ENCODE measurements at places on chromosomes 12 and 14. TPM values are rescaled to one million over a fixed set of nuclear protein-coding genes. Genes with fewer than 3 reads are reported as not detected.

The ZBTB39 gene
- total RNA-seq, result 24.5 TPM

The TAS2R20 gene
- 0.54 TPM for total RNA-seq

The KRT3 gene
- not detected for total RNA-seq

The TMEM132C gene
- 0.59 TPM for total RNA-seq

GRCh38 chr14:30159374-30159773 lies 231.7 kb upstream of the PRKD1 start:
- no peak for DNase-seq
- no peaks in the 10 kb centered on the region for H3K27me3 ChIP-seq
- no peak overlapping the region for H3K4me3 ChIP-seq
- no peaks in the 10 kb centered on the region for H3K36me3 ChIP-seq
- no peaks in the 10 kb centered on the region for H3K4me1 ChIP-seq
- no peak overlapping the region for H3K27ac ChIP-seq

GRCh38 chr12:55716582-55716957 lies 724 bp downstream of the BLOC1S1 start:
- peak overlapping the region; percentile 60 for H3K27ac ChIP-seq
- no peaks in the 10 kb centered on the region for H3K27me3 ChIP-seq
- no peak for DNase-seq
- peaks cover 27% of the 10 kb centered on the region for H3K4me1 ChIP-seq
- peak overlapping the region; percentile 95 for H3K4me3 ChIP-seq

DNA sequence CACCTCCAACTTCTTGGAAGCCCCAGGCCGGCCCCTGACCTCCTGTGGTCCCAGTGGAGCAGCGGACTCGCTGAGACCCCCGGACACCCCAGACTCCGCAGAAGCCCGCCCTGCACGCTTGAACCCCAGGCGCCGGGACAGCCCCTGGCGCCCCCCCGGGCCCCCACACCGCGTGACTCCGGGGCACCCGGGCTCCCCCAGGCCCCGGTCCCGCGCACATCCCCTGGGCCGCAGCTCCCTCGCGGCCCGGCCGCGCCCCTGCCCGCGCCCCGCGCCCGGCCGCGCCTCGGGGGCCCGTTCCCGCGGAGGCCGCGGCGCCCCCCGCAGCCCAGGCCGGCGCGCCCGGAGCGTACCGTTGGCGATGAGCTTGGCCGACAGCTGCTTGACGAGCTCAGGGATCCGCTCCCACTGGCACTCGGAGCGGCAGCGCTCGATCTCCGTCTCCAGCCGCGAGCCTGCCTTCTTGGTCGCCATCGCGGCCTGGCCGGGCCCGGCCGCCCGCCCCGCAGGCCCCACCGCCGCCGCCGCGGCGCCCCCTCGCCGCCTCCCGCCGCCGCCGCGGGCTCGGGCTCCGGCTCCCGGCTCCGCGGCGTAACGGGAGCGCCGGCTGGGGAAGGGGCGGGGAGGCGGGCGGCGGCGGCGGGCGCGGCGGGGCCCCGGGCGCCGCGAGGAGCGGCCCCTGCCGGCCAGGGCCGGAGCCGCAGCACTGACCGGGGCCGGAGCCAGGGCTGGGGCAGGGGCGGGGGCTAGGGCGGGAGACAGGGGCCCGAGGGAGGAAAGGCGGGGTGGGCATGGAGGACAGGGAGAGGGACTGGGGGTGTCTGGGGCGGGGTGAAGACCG lies at the start of gene TTC7B:
TTC7B (minus strand) TSS at position 609 of the 841 bp plus-strand sequence; CDS start at position 474, 135 bp downstream.
- H3K4me3 ChIP-seq, result peak within 1 kb of the TSS; percentile 83
- no peak for DNase-seq
- no peak within 1 kb of the TSS for H3K27ac ChIP-seq
- H3K27me3 ChIP-seq, result peaks cover 5% of the 10 kb centered on the region
- H3K4me1 ChIP-seq, result no peaks in the 10 kb centered on the region
- H3K36me3 ChIP-seq, result no peaks in the 10 kb centered on the region

DNA sequence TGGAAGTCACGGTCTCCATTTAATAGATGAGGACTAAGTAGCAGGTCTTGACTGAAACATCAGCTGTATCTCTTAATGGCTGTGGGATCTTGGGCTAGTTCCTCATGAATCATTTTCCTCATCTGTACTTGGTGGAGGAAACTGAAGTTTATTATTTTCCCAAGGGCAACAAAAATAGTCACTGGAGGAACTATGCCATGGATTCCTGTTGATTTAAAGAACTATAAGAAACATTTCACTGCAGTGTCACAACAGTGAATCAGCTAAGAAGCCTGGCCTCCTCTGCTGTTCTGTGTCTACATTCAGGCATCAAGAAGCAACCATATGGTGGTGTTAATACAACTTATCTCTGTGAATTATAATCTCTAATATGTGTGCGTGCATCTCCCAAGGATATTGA lies 200.5 kb downstream of the STXBP6 start:
- no peaks in the 10 kb centered on the region for H3K36me3 ChIP-seq
- DNase-seq, result no peak
- H3K27me3 ChIP-seq, result no peaks in the 10 kb centered on the region
- H3K4me1 ChIP-seq, result peaks cover 14% of the 10 kb centered on the region
- no peak overlapping the region for H3K27ac ChIP-seq

DNA sequence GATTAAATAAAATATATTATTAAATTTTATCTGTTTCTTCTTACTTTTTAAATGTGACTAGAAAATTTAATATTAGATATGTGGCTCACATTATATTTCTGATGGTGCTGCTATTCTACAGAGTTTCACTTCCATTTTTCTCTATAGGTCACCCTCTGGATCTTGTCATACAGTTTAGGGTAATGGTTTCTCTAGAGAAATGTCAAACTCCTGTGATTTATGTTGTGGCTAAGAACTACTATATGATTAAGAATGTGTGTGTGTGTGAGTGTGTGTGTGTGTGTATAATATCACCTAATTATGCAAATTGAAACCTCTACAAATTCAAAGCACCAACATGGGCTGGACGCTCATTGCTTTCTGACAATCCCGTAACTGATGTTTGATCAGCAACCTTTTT lies 325.9 kb downstream of the ADAMTS20 start:
- no peak for DNase-seq
- H3K4me3 ChIP-seq, result no peak overlapping the region
- no peaks in the 10 kb centered on the region for H3K36me3 ChIP-seq

GRCh38 chr12:62581288-62582064 lies 114.8 kb downstream of the MON2 start:
- H3K27ac ChIP-seq, result no peak overlapping the region
- H3K27me3 ChIP-seq, result no peaks in the 10 kb centered on the region
- no peaks in the 10 kb centered on the region for H3K36me3 ChIP-seq
- no peaks in the 10 kb centered on the region for H3K4me1 ChIP-seq
- no peak for DNase-seq
- H3K4me3 ChIP-seq, result no peak overlapping the region

GRCh38 chr14:104250175-104250574 lies 111.8 kb downstream of the KIF26A start:
- no peaks in the 10 kb centered on the region for H3K4me1 ChIP-seq
- no peak overlapping the region for H3K27ac ChIP-seq
- no peak for DNase-seq
- H3K36me3 ChIP-seq, result no peaks in the 10 kb centered on the region

DNA sequence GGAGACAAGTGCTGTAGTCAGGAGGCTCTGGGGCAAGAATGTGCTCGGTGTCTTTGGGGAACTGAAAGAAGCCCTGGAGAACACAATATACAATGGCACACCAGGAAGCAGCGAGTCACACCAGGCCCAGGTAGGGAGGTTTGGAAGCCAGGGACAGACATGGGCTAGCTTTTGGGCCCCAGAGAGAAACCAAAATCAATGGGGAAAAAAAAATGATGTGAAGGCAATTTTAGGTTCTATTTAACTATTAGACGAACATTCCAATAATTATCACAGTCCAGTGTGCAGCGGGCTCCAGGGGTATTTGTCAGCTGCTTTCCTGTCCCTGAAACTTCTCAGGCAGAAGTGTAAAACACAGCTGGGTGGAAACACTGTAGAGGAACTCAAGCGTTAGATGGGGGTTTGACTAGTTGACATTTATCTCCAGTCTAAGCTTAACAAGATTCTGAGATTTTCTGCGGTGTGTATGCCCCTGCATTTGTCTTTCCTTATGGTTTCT lies 21.8 kb upstream of the EGLN3 start:
- no peaks in the 10 kb centered on the region for H3K27me3 ChIP-seq
- no peak overlapping the region for H3K4me3 ChIP-seq
- no peak for DNase-seq
- no peaks in the 10 kb centered on the region for H3K4me1 ChIP-seq
- H3K36me3 ChIP-seq, result no peaks in the 10 kb centered on the region
